Right lobe of liver (tissue), 6 donors: ENCODE measurements at places on chromosomes 3 and 15. TPM values are rescaled to one million over a fixed set of nuclear protein-coding genes. Genes with fewer than 3 reads are reported as not detected.

DNA sequence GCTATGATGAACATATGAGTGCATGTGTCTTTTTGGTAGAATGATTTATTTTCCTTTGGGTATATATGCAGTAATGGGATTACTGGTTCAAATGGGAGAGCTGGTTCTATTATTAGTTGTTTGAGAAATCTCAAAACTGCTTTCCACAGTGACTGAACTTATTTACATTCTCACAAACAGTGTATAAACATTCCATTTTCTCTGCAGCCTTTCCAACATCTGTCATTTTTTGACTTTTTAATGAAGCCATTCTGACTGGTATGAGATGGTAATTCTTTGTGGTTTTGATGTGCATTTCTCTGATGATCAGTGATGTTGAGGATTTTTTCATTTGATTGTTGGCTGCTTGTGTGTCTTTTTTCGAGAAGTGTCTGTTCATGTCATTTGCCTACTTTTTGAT lies 1124.2 kb downstream of the NAALADL2 start:
- no peak for DNase-seq

DNA sequence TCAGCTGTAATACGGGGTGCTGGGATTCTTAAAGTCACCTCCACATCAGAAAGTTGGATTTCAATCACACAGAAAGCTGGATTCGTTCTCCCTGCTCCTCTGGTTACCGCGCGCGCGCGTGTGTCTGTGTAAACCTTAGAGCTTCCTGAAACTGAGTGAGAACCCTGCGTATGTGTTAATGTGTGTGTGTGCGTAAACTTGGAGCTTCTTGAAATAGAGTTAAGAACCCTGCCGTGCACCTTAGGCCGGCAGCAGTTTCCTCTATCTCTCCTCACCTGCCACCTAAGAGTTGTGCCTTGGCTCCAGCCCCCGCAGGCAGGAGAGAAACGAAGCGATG lies 531 bp downstream of the LZTFL1 start:
- peak; percentile 39 for DNase-seq

- DNase-seq = peak; percentile 94
Observed at GRCh38 chr15:101499863-101500713, 10.6 kb upstream of the PCSK6 start.

MEF2A gene
- 31.1 TPM for total RNA-seq
